Prostate gland (tissue), 2 donors: ENCODE measurements at places on chromosomes 3 and 15. TPM values are rescaled to one million over a fixed set of nuclear protein-coding genes. Genes with fewer than 3 reads are reported as not detected.

Gene CD86
- 0.68 TPM for total RNA-seq

- DNase-seq: no peak
Measured at GRCh38 chr3:2714834-2715233, 395.3 kb downstream of the IL5RA start.

DNA sequence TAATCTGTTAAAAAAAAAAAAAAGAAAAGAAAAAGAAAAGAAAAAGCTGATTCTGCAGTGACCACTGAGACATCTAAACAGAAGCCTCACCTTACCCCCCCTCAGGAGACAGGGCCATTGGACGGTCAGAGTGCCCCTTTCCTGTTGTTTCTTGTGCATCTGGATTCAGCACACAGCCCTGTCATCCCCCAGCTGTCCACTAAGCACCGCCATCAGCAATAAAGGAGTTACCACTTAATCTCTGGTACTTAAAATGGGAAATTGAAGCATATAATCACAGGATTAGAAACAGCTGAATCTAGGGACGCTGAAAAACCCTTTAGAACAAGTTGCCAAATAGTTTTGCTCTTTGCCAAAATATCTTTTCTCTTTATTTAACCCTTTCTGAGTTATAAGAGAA lies 62.5 kb downstream of the TRIM69 start:
- no peak for DNase-seq

GRCh38 chr3:105842943-105843342 lies 25.9 kb downstream of the CBLB start:
- DNase-seq: no peak

- DNase-seq: no peak
Measured at GRCh38 chr3:55313666-55314065, 173.4 kb downstream of the WNT5A start.

GRCh38 chr15:59360896-59361295 lies 11.8 kb downstream of the MYO1E start:
- DNase-seq: no peak

GRCh38 chr3:53253707-53254508 lies 1.9 kb downstream of the TKT start:
- DNase-seq: no peak

DNA sequence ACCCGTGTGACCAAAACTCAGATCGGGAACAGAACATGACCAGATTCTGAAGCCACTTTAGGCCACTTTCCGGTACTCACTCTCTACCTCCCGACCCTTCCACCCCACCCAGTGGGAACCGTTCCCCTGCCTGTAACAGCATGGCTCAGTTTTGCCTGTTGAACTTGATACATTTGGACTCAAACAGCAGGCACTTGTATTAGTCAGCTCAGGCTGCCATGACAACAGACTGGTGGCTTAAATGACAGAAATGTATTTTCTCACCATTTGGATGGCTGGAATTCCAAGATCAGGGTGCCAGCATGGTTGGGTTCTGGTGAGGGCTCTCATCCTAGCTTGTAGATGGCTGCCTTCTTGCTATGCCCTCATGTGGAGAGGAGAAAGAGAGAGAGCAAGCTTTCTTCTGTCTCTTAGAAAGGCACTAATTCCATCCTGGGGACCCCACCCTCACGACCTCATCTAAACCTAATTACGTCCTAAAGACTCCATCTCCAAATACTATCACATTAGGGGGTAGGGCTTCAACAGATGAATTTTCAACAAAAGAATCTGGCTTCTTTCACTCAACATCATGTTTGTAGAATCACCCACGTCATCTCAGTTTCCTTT lies 9.3 kb upstream of the SSUH2 start:
- DNase-seq: no peak

DNA sequence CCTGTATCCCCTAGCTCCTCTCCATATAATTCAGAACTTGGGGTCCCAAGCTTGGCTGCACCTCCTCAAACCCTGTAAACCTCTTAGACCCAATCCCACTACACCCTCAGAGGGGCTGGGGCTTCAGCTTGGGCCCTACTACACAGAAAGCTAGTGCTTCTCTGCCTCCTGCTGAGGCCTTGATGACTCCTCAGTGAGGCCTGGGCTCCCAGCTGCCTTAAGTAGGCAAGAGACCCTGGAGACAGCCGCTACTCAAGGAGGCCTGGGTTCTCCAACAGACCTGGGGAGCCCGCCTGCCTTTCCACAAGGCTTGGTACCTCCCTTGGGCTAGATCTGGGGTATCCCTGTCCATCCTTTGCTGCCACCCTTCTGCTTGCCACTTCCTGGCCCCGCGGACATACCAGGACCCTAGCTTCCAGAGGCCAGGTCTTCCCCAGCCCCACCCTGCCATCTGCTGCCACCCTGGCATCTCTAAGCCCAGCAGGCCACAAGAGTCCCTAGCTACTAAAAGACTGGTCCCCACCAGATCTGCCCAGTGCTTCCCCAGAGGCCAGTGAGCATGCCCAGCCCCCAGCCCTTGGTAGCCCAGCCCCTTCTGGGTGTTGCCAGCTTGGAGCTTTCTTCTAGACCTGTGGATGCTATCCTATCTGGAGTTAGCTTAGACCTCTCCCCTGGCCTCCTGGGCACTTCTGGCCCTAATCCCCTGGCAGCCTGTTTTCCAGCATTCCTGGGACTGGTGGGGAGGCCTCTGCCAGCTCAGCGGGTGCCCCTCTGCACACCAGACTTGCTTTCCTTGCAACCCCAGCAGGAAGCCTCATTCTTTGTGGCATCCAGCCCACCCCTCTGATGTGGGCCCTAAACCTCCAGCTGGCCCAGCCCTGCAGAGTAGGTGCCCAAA lies 13.7 kb downstream of the C15orf39 start:
- DNase-seq: no peak

- DNase-seq: no peak
Measured at GRCh38 chr15:80328496-80328895, 75.7 kb upstream of the ARNT2 start.

- DNase-seq: no peak
Measured at GRCh38 chr15:55969582-55969981, 23.8 kb downstream of the NEDD4 start.

GRCh38 chr15:52013151-52013791 lies 5.7 kb upstream of the MAPK6 start:
- no peak for DNase-seq

DNA sequence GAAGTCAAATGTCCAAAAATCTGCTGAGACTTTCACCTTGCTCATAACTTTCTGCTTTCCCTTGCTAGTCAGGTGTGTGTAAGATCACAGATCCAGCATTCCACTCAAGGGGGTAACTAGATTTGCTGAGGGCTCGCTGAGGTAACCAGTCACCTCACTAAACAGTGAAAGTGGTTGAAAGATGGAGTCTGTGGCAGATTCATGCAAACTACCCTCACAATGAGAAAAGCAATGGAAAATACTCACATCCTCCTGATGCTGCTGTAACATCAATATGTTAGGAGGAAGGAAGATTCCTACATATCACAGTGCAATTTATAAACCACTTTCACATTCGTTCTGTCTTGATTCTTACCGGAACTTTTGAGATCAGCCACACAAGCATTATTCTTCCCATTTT lies 174.3 kb upstream of the BCL6 start:
- no peak for DNase-seq
